Cortex of kidney (tissue), 1 donor: ENCODE measurements at places on chromosomes 7 and 10.

GRCh38 chr10:99564361-99564760 lies 31.6 kb downstream of the NKX2-3 start:
- DNase-seq = no peak

DNA sequence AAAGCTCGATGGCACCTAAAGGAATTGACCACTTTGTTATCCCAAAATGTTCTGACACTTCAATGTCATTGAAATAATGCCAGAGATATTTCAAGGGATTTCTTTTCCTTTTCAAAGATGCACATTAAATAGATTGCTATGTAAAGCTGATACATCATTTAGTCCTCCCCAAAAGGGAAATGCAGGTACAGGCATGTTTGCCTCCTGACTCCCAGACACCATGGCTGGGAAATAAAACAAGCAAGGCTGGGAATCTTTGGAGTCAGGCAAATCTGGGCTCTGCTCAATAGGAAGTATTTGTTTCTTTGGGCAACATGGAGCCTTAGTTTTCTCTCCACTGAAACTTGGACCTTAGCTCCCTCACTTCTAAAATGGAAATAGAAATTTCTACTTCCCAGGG lies 230.8 kb upstream of the LRRTM3 start:
- no peak for DNase-seq

- DNase-seq = no peak
Measured at GRCh38 chr10:129937351-129937751, 26.7 kb downstream of the EBF3 start.

DNA sequence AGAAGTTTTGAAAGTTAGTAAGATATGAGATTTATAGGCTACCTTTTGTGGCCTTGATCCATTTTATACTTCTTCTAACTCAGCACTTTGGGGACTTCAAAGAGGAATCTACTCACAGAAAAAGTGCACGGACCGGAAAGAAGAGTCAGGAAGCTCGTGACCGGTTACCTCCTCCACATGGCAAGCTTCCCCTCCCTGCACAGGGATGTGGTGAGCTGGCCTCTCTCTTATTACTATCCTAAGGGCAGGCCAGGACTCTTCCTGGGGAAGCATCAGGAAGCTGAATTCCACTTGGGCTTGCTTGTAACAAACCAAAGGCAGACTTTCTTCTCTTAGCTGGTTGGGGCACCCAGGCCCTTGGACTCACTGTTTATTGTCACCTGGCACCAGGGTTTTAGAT lies 170.8 kb upstream of the GLI3 start:
- no peak for DNase-seq

GRCh38 chr10:60629332-60629731 lies 148.9 kb upstream of the CDK1 start:
- no peak for DNase-seq

- no peak for DNase-seq
Measured at GRCh38 chr7:30423788-30424505, 54.6 kb downstream of the NOD1 start.

DNA sequence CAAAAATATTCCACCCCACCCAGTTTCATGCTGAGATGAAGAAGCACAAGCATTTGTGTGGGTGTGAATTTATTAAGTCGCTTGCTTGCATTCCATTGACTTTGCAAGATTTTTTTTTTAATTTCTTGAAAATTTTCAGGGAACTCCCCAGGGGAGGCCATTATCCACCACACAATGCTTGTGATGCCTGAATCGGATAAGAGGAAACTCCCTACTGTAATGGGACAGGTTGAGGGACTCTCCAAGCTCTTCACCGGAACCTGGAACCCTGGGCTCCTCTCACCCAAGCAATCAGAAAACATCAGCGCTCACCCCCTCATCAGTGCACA lies 153.6 kb upstream of the ZMIZ1 start:
- DNase-seq = no peak

- no peak for DNase-seq
Measured at GRCh38 chr7:155741805-155742204, 70.5 kb downstream of the SHH start.

DNA sequence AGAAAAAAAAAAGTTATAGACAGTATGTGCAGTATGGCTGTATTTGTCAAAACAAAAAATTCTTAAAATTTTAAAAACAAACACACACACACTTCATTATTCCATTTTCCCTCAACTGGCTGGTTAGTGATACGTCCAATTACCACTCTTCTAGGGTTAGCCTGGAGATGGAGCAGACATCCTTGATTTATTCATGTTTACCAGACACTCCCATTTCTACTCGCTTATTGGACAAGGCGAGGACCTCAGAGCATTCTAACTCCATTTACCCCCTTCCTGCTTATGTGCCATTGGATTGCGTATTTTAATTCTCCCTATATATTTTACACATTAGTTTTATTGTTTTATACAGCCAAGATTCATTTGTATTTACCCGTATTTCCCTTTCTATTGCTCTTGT lies 8.5 kb upstream of the CDH23 start:
- no peak for DNase-seq

GRCh38 chr7:27199849-27200760 lies at the start of gene HOXA13:
HOXA13 (minus strand) TSS chr7:27200091; CDS start chr7:27200077, 14 bp downstream.
- DNase-seq = no peak

GRCh38 chr10:124349996-124350280 lies 68.8 kb downstream of the OAT start:
- no peak for DNase-seq

DNA sequence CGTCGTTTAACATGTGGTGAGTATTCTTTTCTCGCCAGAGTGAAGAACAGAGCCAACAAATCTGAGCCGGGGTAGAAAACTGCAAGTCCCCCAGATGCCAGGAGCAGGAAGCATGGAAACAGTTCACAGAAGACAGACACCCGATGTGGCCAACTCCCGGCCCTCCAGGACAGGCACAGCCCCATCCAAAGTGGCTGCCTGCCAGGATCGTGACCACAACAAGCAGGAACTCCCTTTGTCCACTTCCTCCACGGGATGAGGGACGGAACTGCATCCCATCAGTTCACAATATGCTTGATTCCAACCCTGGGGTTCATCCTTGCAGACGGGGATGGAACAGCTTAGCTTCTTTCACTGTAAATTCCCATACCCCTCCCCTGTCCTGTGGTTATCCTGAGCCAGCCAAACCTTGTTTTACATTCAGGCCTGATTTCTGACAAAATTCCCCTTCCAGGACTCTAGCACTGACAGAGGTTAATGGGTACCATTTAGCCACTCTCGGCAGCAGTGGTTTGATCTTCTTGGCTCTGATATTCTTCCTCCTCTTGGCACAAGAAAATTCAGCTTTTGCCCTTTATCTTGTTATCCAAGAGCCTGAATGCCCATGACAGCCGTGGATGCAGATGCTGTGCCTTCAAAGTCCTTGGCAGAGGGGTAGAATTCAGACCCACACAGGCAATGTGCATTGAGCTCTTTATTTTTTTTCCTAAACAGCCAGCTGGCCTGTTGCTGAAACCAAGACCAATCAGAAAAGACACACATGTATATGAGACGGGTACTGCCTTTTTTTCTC lies 105.5 kb upstream of the FAM204A start:
- DNase-seq = no peak

DNA sequence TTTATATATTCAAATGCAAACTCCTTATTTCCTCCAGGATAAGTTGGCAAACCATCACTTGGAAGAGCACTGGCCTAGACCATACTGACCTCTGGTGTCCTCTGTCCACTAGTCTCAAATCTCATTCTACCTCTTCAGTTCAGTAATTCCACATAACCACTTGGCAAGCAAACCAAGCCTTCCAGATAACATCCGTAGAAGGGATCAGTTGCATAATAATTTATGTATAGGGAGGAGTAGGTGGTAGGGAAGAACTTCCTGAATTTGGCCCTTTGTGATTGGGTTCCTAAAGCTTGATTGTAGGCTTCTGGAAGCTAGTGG lies 55.0 kb downstream of the WAC start:
- no peak for DNase-seq

DNA sequence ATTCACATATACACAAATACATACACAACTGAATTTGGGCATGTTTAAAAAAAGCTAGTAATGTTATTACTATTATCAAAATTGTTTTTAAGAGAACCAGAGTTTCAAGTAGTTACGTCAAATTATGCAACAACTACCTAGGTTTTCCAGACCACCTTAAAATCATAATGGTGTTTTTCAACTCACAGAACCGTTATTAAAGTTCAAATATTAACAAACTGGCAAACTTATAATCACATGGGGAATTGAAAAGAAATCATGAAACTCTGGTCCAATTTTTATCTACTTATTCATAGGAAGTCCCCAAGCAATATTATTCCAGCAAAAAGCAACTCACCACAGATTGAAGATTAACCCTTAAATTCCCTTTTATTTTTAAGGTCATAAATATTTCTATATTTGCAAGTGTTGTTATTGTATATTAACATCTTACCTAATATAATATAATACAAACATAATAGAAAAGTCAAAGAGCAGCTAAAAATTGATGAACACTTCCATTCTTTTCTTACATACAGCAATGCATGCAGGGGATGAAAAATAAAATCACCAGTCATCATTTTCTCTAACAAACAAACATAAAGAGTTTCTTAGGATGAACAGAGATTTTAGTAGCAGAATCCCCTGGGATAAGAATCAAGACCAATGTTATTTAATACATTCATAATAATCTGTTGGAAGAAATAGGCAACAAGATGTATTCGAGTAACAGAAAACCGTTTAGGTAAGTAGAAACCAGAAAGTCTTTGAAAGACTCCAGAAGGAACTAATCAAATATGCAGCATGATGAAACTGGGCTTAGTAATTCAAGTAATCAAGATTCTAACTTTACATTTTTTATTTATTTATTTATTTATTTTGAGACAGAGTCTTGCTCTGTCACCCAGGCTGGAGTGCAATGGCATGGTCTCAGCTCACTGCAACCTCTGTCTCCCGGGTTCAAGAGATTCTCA lies 391.1 kb downstream of the PARD3 start:
- DNase-seq = no peak

GRCh38 chr7:41817386-41817785 lies 114.5 kb upstream of the INHBA start:
- DNase-seq = no peak

GRCh38 chr10:105073999-105074398 lies 432.9 kb downstream of the SORCS3 start:
- no peak for DNase-seq

- DNase-seq = no peak
Measured at GRCh38 chr10:11830836-11831519, 7.8 kb downstream of the PROSER2 start.

GRCh38 chr7:44217223-44217714 lies 16.5 kb downstream of the YKT6 start:
- DNase-seq = no peak

GRCh38 chr10:97297556-97298222 lies 5.3 kb upstream of the ARHGAP19 start:
- DNase-seq = no peak
